Suppressor macrophage treated with lipopolysaccharide for 4 hours (primary cell): ENCODE measurements at places on chromosomes 1 and 21.

- DNase-seq: no peak
Measured at GRCh38 chr21:43191971-43192370, 23.2 kb downstream of the CRYAA start.

DNA sequence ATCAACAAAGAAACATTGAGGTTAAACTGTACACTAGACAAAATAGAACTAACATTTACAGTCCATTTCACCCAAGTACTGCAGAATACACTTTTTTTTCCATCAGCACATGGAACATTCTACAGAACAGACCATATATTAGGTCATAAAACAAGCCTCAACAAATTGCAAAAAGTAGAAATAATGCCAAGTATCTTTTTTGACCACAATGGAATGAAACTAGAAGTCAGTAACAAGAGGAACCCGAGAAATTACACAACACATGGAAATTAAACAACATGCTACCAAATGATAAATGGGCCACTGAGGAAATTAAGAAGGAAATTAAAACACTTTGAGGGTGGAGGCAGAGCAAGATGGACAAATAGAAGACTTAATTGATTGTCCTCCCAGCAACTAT is 8.4 kb upstream of the C1orf185 start:
- DNase-seq: peak; percentile 46

GRCh38 chr1:216785737-216786136 is 62.5 kb upstream of the ESRRG start:
- DNase-seq: no peak

- DNase-seq: no peak
Measured at GRCh38 chr1:171566467-171566866, 55.6 kb upstream of the MYOCOS start.

DNA sequence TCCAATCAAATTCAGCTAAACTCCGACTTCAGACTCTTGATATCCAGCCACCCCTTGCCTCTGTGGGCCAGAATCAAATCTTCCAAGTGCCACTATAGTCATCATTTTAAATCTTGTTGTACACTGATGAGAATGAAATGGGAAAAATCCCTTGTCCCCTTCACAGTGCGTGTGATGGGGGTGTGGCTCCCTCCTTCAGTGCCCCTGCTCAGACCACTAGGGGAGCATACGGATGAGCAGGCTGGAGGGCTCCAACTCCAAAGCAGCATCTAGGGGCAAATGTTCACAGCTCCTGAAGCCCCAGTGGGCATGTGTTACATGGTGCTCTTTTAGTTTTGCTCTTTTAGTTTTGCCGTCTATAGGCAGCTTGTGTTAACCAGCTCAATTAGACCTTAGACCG is 35.4 kb upstream of the HSD3B1 start:
- no peak for DNase-seq

GRCh38 chr1:42427240-42427639 is 28.6 kb downstream of the ZMYND12 start:
- no peak for DNase-seq

DNA sequence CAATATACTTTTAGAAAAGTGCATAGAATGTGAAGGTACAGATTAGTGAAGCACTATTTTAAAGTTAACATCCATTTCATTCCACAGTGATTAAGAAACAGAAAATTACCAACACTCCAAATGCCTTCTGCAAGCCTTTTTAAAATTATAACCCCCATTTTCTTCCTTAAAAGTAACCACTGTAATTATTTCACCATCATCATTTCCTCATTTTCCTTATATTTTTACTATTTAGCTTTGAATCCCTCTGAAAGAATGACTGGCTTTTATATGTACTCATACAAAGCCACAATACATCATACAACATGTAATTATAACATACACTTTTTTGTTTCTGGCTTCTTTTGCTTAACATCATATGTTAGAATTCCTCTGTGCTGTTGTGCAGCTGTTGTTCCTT is 6.5 kb upstream of the NEGR1 start:
- peak; percentile 60 for DNase-seq

DNA sequence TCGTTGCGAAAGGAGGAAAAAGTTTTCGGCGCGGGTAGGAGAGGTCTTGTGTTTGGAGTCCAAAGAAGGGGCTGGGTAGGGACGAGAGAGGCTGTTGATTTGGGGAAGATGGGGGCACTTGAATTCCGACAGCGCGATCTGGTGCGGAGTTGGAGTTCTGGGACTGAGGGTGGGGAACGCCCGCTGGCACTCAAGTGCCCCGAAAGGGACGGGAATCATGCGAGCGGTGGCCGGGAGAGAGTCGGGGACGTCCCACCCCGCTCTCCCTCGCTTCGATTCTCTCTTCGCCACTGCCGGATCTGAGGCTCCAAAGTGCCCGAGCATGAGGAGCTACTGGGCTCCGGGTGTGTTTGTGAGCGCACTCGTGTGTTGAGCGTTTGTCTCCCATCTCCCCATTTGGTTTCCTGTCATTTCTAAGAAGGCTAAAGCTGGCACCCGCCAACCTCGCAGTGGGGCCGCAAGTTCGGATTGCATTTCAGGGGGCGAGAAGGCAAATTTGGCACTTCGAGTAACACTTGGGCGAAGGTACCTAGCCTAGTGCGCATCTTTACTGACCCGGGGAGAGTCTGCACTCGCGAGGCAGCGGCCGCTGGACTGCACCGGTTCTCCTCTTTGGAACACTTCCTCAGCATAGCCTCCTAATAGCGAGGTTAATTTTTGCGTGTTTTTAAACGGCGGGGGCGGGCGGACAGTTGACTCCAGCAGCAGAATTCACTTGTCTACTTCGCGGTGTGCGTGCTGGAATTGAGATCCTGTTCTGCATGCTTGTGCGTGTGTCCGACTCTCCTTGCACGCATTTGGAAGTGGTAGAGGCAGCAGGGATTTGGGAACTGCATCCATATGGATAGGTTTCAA is 1.2 kb downstream of the CHRM3 start:
- DNase-seq: no peak

DNA sequence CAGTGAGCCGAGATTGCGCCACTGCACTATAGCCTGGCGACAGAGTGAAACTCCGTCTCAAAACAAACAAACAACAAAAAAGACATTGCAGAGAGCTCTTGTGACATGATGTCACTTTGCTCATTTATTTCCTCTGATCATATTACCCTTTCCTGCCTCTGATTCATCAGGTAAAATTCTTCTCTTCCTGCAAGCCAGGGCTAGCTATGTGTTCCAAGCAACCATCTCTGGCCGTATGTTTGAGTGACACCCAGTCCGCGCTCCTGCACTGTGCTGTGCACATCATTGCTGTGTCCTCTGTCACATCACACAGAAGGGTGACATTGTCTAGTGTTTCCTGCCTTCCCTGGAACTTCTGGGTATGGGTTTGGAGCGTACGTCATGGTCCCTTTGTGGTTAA is 251.3 kb downstream of the PCP4 start:
- no peak for DNase-seq

DNA sequence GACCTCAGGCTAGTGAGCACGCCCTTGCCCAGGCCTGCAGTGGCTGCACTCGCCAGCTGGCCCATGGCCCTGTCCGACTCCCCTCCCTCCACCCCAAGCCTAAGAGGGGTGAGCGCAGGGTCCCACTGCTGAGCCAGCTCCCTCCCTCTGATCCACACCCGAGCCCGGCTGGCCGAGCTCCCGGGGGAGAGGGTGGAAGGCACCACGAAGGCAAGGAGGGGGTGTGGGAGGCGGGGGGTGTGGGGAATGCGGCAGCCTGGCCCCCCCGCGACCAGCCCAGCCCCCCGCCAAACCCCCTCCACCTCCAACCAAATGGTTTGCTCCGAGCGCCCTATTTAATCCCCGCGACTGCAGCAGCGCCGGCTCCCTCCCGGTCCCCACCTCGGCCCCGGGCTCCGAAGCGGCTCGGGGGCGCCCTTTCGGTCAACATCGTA is at the start of gene CADM3:
Gene CADM3, plus strand, starts transcription at position 362 of the 434 bp plus-strand sequence. CDS start 151 bp downstream, outside the sequence.
- no peak for DNase-seq

DNA sequence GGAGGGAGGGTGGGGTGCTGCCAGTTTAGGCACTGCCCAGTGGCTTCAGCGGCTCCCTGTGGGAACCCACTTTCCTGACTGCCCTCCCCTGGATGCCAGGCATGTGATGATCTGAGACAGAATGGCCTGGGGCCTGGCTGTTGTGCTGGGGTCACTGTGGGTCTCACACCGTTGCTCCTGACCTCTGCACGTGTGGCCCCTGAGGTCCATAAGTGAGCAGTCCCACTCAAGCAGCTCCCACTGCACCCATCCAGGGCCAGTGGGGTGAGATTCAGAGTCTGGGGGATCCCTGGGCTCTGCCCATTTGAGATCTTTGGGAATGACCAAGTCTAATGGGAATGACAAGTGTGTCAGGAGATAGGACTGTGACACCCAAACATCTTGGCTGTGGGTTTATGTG is 18.0 kb downstream of the PODN start:
- DNase-seq: no peak

DNA sequence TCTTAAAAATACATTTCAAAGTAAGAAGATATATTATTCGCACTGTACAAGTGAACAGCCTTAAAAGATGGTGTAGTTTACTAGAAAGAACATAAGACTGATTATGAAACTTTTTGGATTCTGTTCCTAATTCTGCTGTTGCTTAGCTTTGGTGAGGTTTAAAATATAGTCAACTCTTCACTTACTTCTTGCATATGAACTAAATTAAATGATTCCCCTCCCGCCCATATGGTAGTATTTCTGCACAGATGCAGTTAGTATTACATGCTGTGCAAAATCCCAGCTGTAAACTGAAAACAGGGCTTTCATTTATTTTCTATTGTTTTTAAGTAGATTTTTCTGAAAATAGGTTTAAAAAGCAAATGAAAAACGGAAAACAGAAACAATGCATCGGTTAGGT is 345.4 kb upstream of the NCAM2 start:
- no peak for DNase-seq
